MV-4-11 (cell line): ENCODE measurements at places on chromosomes 13 and 19.
A peak's percentile ranks its signal among the peaks of the same experiment; 100 is the strongest.

DNA sequence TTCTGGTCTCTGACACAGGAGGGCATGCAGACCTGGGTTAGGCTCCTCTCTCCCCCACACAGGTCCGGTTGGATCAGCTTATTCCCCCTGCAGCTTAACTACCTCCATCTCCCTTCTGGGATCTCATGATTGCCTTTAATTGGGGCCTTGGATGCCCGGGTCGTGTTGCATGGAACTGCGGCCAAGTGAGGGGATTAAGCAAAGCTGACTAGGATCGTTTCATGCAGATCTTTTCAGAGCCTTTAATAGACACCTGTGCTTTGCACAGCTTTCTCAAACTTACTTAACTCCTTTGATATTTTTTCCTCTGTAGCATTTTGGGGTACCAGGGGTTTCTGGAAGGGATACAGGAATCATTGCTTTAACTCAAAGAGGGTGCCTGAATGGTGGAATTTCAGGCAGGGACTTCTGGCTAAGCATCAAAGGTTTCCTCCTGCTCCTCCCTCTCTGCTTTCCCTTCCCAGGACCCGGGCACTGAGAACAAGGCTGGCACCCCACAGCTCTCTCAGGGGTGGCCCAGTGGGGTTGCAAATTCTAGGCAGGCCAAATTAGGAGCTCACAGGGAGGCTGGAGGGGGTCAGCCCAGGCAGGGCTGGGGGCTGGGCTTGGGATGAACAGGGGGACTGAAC is 477 bp downstream of the NFILZ start:
- DNase-seq, result no peak

GRCh38 chr19:16285769-16286498 is 38.7 kb upstream of the KLF2 start:
- DNase-seq, result peak; percentile 25

GRCh38 chr13:57601536-57601935 is 30.0 kb upstream of the PCDH17 start:
- no peak for DNase-seq

DNA sequence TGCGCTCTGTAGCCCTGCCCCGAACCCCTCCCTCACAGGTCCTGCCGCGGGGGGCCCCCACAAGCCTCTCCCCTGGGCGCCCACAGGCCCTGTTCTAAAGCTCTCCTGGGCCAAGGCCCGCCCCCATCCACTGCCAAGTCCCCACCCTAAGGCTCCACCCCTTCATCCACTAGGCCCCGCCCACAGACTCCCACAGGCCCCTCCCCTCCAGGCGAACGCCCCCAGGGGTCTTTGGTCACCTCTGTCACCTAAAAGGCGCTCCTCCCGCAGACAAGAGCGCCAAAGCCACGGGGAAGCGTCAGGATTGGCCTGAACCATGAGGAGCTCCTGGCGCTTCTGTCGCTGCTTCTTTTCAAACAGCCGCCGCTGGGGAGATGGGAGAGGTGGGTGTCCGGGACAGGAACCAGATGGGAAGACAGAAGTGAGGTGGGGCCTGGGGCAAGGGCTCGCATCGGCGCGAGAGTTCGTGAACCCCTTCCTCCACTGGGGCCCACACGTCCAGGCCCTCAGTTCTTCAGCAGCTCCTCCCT is 2.3 kb downstream of the TULP2 start:
- no peak for DNase-seq

- DNase-seq, result no peak
Measured at GRCh38 chr19:4098493-4098892, 25.4 kb downstream of the MAP2K2 start.
